ENCODE measurements at places on chromosomes 11 and 22.
A peak's percentile ranks its signal among the peaks of the same experiment; 100 is the strongest.

DNA sequence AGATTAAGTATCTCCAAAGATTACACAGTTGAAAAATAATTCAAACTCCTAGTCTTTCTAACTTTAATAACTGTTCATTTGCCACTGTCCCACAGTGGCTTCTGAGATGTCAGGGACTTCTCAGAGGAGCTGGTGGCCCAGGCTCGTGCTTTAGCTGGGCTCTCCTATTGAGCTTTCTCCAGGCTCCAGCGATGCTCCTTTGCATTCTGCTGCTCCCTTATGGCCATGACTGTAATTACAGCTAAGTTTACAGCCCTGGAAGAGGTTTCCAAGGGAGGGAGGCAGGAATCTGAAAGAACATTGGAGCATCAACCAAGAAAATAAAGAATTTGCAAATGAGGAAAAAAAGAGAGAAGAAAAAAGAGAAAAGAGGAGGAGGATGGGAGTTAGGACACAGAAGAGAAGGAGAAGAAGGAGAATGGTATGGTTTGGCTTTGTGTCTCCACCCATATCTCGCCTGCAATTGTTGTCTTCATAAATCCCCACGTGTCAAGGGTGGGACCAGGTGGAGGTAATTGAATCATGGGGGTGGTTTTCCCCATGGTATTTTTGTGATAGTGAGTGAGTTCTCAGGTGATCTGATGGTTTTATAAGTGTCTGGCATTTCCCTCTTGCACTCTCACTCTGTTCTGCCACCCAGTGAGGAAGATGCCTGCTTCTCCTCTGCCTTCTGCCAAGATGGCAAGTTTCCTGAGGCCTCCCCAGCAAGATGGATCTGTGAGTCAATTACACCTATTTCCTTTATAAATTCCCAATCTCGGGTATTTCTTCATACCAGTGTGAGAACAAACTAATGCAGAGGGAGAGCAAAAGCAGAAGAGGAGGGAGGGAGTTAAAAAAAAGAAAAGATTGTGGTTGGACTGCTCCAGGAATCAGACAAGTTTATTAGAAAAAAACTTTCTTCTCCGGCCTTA lies 857.0 kb downstream of the KCNA4 start:
- no peak for DNase-seq

DNA sequence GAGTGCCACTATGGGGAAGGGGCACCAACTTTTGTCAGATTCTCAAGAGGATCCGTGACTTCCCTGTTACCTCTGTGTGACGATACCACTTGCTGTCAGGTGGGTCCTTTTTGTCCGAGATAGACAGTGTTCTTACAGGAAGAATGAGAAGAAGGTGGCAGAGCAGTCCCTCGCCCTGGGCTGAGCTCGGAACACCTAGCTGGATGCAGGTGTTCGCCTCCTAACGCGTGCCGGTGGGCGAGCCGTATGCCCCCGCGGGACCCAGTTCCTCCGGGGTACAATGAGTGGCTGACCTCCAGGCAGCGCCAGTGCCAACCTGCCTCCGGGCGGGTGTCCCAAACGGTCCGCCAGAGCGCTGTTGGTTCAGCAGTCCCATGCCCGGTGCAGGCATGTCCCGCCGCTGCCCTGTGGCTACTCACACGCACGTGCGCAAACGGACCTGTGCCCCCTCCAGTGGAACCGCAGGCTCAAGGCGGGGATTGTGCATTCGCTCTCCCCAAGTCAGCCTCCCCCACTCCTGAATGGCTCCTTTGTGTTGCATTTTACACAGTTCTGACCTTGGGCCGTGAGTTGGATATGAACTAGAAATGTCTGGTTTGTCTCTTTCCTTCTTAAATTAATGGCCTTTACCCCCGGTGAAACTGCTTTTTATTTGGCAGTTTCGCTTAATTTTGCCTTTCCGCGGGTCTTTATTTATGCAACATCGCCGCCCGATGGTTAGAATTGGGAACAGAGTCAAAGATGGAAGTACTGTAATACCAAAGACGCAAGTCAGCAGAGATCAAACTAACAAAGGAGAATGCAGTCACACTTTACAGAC lies 1.1 kb upstream of the ABTB2 start:
- DNase-seq, result peak; percentile 30

DNA sequence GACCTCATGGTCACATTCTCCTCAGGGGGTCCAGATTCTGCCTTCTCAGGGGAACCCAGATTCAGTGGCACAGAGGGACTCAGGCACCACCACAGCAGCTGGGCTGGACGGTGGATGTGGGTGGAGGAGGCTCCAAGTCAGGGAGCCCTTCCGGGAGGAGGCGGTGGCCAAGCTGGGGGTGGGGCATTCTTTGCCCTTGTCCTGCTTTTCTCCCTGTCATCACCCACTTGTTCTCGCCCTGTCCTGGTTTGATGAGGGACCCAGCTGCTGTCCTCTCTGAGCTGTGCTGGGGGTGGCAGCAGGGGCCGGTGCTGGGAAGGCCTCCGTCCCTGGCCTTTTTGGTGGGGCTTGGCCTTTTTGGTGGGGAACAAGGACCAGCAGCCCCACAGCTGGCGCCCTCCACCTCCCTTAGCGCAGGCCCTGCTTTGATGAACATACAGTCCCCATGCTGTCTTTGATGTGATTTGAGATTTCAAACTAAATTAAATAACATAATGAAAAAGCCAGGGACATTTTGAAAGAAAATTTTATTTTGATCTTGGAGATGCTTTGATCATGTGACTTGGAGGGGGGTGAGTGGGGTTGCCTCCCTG lies 1168.2 kb downstream of the BRD1 start:
- DNase-seq, result no peak

- DNase-seq, result no peak
Measured at GRCh38 chr11:706439-706956, 467 bp downstream of the EPS8L2 start.

GRCh38 chr11:45031912-45032519 lies 81.3 kb upstream of the TP53I11 start:
- no peak for DNase-seq

DNA sequence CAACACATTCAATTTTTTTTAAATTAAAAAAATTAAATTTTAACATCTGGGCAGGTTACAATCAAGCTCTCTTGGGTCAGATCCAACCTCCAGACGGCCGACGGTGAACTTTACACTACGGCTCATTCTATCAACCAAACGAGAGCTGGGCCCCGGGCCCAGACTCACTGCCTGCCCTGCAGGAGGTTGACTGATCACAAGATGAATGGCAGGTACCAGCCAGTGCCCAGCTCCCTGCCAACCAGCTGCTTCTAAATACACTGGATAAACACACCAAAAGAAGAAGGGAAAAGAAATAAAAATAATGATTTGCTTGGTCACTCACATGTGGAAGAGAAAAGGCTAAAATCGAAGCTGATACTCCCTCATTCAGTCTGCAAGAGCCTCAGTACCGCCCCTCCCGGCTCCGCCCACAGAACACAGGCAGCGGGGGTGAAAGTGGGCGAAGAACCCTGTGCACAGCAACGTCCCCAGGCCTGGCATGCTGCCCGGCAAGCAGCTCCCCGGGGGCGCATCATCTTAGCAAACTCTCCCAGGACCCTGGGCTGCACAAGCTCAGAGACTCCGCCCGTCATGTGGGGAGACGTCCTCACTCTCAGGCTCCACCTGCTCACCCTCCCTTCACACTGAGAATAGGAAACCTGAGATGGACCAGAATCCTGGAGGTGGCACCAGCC lies 303.4 kb downstream of the SHANK2 start:
- no peak for DNase-seq

GRCh38 chr22:34379825-34380224 lies 459.5 kb upstream of the LARGE1 start:
- DNase-seq, result no peak

DNA sequence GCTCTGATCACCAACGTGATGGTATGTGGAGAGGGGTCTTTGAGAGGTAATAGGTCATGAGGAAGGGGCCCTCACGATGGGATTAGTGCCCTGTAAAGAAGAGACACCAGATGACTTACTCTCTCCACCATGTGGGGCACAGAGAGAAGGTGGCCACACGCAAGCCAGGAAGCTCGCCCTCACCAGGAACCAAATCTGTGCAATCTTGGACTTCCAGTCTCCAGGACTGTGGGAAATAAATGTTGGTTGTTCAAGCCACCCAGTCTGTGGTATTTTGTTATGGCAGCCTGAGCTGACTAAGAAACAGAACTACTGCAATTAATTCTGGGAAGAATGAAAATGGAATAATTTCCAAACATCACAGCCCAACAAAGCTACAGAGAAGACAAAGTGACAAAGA lies 117.5 kb downstream of the SNX19 start:
- no peak for DNase-seq

GRCh38 chr11:86442420-86442819 lies 67.7 kb downstream of the CCDC81 start:
- no peak for DNase-seq

- peak; percentile 20 for DNase-seq
Measured at GRCh38 chr11:102007567-102008437, 39.4 kb upstream of the CFAP300 start.

Measured in caudate nucleus (tissue), 63 donors.